ENCODE measurements at places on chromosomes 7 and 10.

DNA sequence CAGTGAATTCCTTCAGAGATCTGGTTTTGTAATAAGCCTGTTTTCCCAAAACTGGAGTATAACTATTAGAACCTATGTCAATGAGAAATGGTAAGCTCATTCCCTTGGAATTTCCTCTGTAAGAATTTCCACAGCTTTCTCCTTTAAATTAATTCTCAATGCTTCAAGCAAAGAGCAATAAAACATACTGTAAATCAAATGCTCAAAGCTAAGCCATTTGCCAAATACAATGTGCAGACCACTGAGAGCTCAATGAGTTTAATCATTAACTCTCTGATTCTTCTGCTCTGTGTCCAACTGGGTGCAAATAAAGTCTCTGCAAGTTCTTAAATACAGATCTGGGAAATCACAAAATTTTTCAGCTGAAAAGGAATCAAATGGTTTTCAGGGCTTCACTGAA lies 227.6 kb upstream of the IMMP2L start:
- no peak for DNase-seq

DNA sequence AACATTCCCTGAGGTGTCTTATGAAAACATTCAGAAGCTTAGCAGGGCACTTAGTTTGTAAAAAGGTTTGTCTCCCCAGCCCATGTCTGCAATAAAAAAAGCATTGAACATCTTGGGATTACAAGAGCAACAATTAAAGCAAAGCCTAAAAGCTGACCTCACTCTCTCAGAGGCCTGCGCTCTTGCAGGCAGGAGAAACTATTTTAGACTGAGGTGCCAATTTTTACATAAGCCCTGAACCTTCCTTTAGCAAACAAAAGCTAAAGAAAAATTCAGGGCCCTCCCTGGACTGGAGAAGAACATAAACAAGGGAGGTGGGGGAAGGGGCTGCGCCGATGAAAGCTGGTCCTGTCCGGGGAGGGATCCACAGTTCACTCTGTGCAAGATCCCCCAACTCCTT lies 312.7 kb upstream of the RNF32 start:
- no peak for DNase-seq

- no peak for DNase-seq
These were observed 18.8 kb downstream of the GNAI1 start for GRCh38 chr7:80153446-80153845.

DNA sequence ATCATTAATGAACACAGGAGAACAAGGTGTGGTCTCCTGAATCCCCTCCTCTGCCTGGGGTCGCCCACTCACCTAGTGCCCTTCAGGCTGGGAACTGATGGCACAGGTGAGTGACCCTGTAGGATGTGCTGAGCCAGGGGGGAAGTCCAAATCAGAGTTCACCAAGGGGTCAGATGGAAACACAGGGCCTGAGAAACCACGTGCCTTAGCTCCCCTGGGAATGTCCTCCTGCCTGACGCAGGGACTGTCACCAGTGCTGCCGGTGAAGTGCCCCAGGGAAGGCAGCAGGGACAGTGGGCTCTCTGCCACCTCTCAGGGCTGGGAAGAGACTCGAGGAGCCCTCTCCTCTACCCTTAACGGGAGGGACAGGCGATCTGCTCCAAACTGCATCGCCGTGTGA lies 5.8 kb upstream of the PYROXD2 start:
- no peak for DNase-seq

DNA sequence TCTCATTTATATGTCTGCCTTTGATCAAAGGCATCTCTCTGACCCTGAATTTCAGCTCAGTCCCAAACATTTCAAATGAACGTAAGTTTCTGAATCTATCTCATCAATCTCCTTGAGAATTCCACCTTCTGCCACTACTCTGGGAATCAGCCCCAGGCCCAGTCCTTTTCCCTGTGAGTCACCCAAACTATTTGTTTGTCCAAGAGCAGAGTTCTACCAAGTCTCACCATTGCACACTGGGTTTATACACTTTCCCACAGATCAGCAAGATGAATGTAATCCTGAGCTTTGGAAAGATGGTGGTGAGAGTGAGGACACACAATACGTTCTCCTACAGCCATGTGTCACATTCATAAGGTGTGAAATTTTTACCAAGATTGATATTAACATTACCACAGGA lies 251.3 kb upstream of the VWC2 start:
- no peak for DNase-seq

- DNase-seq: no peak
These were observed 60.6 kb upstream of the AKR1E2 start for GRCh38 chr10:4765428-4765827.

- no peak for DNase-seq
These were observed 1.2 kb downstream of the PPP1R9A start for GRCh38 chr7:94908323-94909178.

DNA sequence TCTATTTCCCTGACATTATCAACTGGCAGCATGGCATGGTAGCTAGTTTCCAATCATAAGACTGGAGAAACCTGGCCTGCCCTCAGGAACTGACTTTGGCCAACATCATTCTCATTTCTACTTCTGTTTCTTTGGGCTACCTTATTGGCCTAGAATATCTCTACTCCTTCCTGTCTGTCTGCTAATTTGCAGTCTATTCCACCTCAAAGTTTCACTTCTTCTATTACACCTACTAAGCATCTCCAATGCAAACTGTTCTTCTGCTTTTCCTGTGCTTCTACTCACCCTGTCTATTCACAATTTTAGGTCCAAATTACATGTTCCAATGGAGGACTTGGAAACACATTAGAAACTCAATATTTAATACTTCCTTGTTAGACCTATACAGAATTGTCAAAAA lies 65.6 kb downstream of the ZNF503 start:
- DNase-seq: no peak

DNA sequence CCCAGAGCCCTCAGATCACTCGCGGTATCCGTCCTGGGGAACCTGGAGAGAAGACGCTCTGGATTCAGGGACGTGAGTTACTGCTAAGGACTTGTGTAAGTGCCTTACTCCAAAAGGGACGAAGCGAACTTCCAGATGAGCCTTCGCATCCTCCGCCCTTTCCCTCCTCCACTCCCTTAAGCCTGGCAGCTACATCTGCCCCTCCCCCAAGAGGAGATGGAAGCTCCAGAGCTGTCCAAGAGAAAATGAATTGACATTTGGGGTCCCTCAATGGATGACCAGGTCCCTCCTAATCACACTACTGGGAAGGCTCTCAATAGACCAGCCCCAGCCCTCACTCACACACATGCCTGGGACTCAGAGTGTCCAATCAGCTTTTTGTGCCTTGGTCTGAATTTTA lies 31.3 kb upstream of the GDF10 start:
- no peak for DNase-seq

DNA sequence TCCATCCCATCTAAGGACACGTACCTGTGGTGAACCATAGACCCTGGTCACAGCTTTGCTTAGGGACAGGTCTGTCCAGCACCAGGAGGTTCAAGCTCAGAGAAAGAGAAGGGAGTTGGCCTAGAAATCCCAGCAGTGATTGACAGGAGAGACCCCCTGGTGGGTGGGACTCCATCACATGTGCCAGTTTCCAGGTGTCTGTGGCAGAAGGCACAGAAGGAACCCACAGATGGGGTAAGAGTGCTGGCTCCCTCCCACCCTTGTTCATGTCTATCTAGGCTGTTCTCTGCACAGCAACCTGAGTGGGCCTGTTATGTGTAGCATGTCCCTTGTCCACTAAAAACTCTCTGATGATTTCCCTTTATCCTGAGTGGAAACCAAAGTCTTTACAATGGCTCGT lies 54.0 kb upstream of the GRB10 start:
- no peak for DNase-seq

- no peak for DNase-seq
These were observed 743 bp downstream of the ADAP1 start for GRCh38 chr7:953547-954327.

GRCh38 chr7:29017713-29018112 lies 59.6 kb upstream of the TRIL start:
- no peak for DNase-seq

DNA sequence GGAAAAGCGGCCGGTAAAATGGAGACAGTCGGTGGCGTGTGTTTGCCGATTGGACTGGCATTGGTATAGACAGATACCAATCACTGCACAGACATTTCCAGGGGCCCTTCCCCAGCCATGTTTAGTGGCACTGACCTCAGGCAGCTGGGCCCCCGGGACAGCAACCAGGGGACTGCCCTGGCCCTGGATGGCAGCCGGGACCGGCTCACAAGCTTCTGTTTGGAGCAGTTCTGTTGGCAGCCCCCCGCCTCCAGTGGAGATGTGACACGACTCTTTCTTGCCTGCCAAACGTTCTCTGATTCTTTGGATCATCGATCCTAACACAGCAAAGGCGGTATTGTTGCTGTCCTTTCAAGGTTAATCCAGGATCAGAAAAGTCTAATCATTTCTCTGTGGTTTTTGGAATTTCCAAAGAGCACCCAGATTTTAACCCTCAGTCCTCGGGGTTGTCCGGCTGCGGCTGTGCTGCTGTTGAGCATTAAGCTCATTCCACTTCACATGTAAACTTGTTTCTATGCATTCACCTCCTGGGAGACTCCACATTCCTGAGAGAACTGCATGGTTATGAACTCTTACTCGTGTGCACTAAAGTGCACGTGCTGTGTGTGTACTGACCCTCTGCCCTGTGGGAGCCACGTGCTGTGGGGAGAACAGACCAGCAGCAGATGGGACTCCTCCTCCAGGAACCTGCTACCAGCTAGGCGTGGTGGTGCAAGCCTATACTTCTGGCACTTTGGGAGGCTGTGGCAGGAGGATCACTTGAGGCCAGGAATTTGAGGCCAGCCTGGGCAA lies 46.0 kb downstream of the FOXK1 start:
- DNase-seq: no peak

DNA sequence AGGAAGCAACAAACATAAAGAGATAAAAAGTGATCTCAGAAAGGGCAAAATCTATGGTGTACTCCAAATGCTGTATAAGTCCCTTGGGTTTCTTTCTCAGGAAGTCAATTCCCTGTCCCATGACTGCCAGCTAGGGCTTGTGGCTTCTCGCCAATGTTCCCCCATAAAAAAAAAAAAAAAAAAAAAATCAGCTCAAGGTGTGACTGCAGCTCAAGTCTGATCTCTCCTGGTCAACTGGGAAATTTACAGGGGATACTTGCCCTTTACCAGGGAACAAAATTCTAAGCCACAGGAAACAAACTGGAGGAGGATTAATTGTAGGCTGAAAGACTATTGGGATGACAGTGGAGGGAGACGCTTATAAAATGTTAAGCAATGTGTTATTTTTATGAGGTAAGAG lies 76.0 kb downstream of the PCGF5 start:
- no peak for DNase-seq

GRCh38 chr10:92490387-92490786 lies 83.5 kb downstream of the IDE start:
- DNase-seq: no peak

- DNase-seq: no peak
These were observed 9.4 kb downstream of the GPR22 start for GRCh38 chr7:107479303-107479702.

GRCh38 chr10:6221971-6222751 lies 19.4 kb downstream of the PFKFB3 start:
- DNase-seq: no peak

GRCh38 chr10:34825414-34825813 lies 10.3 kb upstream of the PARD3 start:
- DNase-seq: no peak

GRCh38 chr7:141956084-141956483 lies 9.3 kb upstream of the CLEC5A start:
- DNase-seq: no peak

DNA sequence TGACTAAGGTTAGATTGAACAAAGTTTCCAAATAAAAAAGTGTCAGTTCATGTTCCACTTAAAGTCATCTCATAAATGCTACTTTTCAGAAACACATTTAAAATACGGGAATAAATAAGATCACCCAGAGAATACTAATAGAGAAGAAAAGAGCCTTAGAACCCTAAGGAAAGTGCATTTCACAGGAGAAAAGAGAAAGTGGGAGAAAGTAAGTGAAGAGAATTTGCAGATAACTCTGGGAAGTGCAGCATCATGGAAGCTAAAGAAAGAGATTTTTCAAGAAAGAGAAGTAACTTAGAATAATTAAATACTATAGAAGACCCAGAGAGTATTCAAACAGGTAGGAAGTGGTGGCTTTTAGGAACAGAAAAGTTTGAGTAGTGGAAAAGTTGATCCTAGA lies 132.6 kb downstream of the VTI1A start:
- DNase-seq: no peak

- no peak for DNase-seq
These were observed 35.5 kb upstream of the WASL start for GRCh38 chr7:123784263-123784662.

Measured in D721Med (cell line).